ENCODE measurements at places on chromosomes 1 and 21.

GRCh38 chr1:184691719-184692324 is 62.8 kb downstream of the EDEM3 start:
- no peak for DNase-seq

- no peak for DNase-seq
Observed at GRCh38 chr1:230052665-230053064, 14.4 kb upstream of the GALNT2 start.

GRCh38 chr1:33455539-33456501 is 16.6 kb upstream of the ZSCAN20 start:
- peak; percentile 29 for DNase-seq

DNA sequence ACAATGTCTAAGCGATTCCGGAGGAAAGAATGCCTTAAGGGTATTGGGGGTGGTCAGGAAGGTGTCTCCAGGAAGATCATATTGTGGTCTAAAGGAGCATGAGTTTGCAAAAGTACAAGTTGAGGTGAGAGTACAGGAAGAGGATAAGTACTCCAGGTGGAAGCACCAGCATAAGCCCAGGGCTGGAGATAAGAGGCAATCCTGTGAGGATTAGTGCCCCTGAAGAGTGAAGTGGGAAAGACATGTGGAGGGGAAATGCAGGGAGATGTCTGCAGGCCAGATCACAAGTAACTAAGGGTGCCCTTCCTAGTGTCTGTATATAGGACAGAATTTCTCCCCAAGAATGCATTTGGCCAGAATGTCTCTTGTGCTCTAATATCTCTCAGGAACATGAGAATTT is 188.3 kb upstream of the DPT start:
- no peak for DNase-seq

DNA sequence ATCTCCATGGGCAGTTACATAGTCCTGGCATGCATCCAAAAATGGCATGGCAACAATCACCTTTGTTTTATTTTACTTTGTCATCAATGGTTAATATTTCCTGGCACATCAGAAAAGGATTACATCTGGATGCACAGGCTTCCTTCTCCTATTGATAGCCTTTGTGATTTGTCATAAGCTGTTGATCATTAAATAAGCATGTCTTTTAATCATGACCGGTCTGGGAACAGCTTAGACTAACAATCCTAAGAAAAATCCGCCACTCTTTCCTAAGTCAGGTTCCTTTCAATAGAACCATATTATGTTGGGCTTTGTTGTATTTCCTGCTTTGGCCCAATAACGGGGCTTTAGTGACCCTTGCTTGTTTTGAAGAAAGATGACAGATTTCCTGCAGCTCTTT is 330.6 kb downstream of the DUSP10 start:
- no peak for DNase-seq

- DNase-seq: no peak
Observed at GRCh38 chr1:61852670-61853015, 110.4 kb downstream of the PATJ start.

GRCh38 chr1:223724376-223724775 is 12.0 kb downstream of the CAPN2 start:
- DNase-seq: no peak

- DNase-seq: no peak
Observed at GRCh38 chr21:37513383-37513782, 146.8 kb downstream of the DYRK1A start.

GRCh38 chr1:53272349-53272748 is 34.0 kb upstream of the MAGOH start:
- no peak for DNase-seq

DNA sequence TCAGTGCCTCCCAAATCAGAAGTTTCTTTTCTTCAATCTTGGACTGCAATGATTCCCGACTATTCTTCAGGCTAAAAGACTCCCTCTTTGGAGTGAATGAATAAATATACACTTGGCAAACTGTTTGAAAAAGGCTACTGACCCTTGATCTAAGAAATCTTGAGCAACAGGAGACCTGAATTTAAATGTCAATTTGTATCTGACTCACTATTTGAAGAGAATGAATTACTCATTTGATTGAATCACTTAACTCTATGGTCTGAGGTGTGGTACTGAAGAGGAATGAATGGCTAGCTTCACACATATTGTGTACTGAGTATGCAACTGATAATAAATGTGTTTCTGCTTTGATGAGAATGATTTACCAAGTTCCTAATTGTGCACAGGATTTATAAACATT is 4.6 kb upstream of the SMG7 start:
- DNase-seq: no peak

- no peak for DNase-seq
Observed at GRCh38 chr1:198143797-198144196, 13.0 kb upstream of the NEK7 start.

DNA sequence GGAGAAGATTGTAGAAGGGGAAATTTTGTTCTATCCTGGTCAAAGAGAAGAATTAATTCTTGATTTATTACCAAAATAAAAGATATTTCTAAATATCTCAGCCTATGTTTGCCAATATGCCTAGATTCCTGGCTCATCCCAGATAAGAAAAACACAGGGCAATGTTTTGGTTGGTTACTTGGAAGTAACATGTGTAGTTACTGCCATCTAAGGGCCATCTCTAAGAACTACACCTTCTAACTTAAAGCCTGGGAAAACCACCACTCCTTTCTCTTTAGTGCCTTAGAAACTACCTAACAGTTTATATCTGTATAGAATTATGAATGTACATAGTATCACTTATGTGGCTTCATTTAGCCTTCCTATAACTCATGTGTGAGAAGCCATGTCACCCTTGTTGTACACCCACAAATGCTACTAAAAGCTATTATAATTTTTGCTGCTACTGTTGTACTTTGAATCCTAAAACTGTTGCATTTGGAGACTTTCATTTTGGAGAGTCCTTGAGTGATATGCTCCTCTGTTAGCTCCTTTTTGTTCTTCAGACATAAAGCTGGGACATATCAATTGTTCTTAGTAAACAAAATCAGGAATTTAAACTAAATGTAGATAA is 4.5 kb downstream of the AIM2 start:
- DNase-seq: no peak

DNA sequence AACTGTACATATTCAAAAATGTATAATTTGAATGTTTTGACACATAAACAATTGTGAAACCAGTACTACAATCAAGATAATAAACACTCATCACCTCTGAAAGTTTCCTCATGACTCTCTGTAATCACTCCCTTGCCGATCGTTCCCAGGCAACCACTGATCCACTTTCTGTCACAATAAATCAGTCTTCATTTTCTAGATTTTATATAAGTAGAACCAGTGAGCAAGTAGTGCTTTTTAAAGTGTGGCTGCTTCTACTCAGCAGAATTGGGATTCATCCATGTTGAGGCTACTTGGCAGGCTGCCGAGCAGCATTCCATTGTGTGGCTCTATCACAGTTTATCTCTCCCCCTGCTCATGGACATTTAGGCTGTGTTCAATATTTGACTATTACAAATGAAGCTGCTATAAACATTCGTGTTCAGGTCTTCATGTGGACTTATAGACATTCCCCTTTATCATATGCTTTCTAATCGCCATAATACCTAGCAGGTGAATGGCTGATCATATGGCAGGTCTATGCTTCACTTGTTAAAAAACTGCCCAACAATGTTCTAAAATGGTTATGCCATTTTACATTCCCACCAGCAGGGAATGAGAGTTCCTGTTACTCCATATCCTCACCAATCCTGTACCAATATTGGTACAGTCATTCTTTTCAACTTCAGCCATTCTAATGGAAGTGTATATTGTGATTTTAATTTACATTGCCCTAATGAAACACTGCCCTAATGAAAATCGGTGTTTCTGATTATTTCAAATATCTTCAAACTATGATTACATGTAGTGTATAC is 20.5 kb downstream of the TEX38 start:
- no peak for DNase-seq

DNA sequence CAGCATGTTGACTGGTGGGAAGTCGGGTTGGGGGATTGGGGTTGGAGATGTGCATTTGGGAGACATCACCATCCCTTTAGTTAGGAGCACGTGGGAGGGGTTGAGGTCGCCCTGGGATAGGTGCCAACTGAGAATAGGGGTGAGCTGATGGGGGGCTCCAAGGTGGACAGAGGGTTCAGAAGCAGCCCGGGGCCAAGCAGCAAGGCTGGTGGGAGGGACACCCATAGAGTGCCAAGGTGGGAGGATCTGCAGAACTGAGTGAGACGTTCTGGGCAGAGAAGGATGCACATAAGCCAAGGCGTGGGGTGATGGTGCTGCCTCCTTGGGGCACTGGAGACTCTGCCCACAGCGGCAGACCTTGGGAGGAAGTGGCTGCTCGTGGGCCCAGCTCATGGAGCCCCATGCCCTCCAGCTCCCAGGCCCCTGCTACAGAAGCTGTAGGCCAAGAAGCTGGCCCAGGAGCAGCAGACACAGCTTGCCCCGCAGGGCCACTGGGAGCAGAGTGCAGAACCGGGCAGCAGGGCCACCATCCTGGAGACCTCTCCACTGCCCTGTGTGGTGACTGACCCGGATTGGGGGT is 31.4 kb upstream of the PKP1 start:
- DNase-seq: no peak

GRCh38 chr1:234106032-234106431 is 201.6 kb downstream of the SLC35F3 start:
- DNase-seq: no peak

GRCh38 chr1:156746728-156747631 is 4.5 kb downstream of the HDGF start:
- DNase-seq: peak; percentile 69

DNA sequence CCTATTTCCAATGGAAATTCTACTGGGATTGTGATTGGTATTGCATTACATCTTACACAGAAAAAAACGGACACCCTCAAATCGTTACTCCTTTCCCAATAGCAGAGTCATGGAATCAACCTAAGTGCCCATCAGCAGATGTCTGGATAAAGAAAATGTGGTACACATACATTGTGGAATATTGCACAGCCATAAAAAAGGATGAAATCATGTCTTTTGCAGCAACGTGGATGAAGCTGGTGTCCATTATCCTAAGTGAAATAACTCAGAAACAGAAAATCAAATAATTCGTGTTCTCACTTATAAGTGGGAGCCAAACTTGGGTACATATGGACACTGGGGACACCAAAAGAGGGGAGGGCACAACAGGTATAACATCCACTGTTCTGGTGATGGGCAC is 14.3 kb downstream of the HMGN1 start:
- no peak for DNase-seq

- no peak for DNase-seq
Observed at GRCh38 chr1:38672692-38673091, 186.9 kb downstream of the RRAGC start.

DNA sequence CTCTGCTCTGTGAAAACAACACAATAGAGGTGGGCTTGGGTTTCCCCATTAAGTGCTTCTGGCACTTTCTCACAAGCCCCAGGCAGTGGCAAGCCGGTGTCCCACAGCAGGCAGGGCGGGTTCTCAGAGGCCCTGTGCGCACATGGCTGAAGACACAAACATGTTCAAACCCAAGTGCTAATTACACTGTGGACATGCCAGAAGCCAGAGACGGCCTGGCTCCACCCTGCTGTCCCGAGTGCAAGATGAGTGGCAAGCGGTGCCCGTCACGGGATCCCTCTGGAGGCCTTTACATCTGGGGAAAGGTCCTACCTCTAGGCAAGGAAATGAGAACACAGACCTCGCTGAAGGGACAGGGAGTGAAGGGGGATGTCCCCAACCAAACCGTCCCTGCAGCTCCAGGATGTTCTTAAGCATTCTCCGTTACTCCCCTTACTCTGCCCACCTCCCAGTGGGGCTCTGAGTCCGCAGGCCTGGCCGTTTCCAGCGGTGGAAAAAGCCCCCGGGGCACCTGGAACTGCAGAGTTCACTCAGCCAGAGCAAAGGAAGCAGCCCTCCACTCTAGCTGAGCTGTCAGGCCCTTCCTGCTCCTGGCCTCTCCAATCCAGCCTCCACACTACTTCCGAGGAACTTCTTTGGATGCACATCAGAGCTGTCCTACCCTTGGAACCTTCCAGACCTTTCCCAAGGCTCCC is 57.4 kb downstream of the SLC66A1 start:
- no peak for DNase-seq

- DNase-seq: no peak
Observed at GRCh38 chr1:246659594-246660140, 64.5 kb upstream of the SCCPDH start.
